ENCODE measurements at places on chromosomes 7 and 10.

DNA sequence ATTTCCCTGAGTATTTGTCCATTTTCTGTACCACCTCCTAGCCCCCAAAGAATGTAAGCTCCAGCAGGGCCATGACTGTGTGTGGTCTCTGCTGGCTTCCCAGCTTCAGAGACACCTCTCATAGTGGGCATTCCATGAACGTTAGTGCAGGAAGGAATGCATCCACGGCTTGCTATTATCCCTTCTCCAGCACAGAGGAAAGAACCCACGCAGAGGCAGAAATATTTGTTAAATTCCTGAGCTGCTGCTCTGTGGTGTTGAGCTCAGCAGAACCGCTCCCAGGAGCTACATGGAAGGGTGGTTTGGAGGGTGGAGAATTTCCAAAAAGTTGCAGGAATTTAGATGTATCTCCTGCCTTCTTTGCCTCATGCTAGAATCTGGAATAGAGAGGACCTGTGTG is 275.2 kb downstream of the POU6F2 start:
- DNase-seq, result no peak

DNA sequence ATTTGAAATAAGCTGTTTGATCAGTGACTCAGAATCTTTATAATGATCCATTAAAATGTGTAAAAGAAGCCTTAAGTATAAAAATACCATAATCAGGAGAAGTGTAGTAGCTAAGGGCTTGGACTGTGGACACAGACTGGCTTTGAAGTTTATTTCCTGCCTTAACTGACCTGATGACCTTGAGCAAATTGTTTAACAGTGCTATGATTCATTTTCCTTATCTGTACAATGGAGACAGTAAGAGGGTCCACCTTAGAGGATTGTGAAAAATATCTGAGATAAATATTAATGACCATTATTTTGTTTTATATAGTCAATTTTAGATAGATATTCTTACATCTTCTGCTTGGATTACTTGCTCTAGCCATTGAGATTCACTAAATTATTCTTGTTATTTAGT is 13.3 kb upstream of the RPA3 start:
- no peak for DNase-seq

DNA sequence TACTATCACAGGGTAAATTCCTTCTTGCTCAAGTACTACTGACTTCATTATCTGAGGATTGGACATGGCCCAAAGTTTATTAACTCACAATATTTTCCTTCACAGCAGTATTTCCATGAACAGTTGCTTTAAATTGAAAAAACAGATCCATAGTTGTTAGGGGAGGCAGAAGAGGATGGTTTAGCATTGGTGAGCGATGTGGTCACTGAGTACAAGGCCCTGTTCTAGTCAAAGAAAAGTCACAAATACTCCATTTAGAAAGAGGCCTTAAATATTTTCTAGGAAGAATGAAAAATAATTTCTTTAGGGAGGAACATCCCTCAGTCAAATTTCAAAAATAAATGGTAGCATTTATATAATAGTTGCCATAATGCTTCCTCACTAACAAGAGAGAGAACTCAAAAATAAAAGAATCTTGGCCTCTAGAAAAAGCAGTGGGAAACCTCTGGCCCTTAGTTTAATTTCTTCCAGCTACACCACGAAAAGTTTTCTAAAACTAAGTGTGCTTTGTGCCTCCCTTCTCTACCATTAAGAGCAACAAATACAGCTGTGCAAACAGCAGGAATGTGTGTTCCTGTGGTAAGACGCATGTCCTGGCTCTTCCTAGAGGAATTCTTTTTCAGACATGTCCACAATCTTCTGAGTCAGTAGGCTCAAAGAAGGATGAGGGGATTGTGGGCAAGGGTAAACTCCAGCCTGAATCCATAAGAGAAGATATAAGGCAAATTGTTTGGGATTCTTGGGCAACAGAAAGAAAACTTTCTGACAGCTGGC is 105.7 kb downstream of the HOXA1 start:
- no peak for DNase-seq

DNA sequence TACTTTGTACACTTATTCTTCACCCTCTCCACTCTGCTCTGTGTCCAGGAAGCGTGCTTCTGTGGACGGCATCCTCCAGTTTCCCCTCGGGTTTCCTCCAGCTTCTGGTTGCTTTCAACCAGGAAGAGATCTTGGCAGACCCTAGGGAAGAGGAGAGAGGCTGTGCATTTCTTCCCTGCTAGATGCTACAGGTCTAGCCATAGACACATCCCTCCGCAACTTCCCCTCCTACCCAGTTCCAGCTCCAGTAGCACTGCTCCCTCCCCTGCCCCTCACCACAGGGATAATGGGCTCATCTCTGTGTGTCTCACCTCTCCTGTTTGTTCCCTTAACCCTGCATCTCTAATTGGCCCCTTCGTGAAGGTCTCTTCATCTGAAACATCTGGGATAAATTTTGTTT is 16.3 kb downstream of the TLL2 start:
- no peak for DNase-seq

Data from effector memory CD4-positive, alpha-beta T cell (primary cell).